ENCODE measurements at places on chromosomes 3 and 15.

DNA sequence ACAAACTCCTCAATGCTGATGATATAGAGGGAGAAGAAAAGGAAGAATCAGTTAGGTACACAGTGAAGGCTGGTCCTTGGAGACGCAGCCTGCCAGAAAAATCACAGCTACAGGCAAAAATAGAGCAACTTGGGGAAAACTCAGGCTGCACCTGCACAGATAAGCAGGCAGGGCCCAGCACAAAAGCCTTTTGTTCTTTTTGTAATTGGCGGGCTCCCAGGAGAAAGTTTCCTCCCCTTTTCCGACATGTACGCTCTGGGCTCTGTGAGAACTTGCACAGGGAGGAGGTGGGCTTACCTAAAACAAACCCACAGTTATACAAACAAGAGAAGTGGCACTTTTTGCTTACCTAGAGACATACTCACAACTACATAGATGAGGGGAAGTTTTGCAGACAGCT is 813.4 kb upstream of the EPHA6 start:
- no peak for DNase-seq

DNA sequence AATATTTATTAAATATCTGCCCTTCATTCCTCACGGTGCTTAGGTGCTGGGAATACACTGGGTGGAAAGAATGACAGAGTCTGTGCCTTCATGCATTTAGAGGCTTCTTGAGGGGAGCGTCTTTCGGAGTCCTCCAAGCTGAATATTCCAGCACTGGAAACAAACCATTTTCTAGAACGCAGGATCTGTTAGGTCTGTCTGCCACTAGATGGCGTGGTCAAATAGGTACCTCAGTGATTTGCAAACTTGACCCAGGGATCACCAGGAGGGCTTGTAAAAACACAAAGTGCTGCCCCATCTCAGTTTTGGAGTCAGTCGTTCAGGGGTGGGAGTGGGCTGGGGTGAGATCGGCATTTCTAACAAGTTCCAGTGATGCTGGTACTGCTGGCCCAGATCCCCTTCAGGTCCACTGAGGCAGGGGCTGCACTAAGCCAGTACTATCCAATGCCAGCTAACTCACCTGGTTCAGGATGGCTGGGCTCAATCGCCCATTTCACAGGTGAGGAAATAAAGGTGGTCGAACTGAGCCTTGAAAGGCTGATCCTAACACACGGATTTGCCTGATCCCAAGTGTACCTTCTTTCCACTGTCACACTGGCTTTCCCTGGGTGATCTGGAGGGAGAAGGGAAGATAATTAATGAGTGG is 14.8 kb downstream of the ARNT2 start:
- DNase-seq: peak; percentile 15

GRCh38 chr3:16252988-16253387 is 11.8 kb downstream of the DPH3 start:
- no peak for DNase-seq

- DNase-seq: peak; percentile 79
Observed at GRCh38 chr3:124780356-124780755, 50.1 kb downstream of the UMPS start.

GRCh38 chr3:197463279-197463678 is 92.5 kb downstream of the BDH1 start:
- DNase-seq: no peak

DNA sequence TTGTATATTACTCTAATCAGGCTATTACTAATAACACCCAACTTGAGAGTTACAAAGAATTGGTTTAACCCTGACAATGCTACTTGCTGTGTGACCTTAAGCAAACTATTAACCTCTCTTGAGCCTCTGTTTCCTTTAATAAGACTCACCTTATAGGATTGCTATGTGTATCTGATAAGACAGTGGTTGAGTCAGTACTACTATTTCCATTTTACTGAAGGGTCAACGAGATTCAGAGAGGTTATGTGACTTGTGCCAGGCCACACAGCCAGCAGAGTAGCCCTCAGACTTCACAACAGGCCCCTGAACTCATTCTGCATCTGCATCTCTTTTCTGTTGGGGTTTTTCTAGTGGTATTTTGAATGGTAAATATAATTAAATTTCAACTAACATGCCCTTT is 420.1 kb downstream of the MAGI1 start:
- DNase-seq: no peak
